ENCODE measurements at places on chromosomes 4 and X.

GRCh38 chr4:26252349-26253025 is 68.3 kb upstream of the RBPJ start:
- no peak for DNase-seq

GRCh38 chrX:44903107-44903506 is 30.1 kb downstream of the KDM6A start:
- DNase-seq: no peak

DNA sequence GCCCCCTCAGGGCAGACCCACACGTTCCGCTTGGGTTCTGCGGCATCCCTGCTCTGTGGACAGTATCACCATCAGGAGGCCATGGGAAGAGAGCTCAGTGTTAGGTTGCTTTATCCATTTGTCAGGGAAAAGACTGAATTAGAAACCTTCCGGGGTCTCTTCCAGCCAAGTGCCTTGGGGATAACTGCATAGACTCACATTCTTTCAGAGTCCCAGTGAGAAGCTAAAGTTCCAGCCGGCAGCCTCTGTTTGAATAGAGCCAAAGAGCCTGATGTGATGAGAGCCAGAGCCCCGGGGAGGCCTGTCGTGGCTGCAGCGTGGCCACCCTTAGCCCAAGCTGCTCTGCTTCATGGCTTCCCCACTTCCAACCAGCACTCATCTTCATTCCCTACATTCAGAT is 85.2 kb downstream of the FHDC1 start:
- no peak for DNase-seq

- DNase-seq: no peak
Measured at GRCh38 chrX:27555514-27555913, 34.6 kb upstream of the DCAF8L2 start.

DNA sequence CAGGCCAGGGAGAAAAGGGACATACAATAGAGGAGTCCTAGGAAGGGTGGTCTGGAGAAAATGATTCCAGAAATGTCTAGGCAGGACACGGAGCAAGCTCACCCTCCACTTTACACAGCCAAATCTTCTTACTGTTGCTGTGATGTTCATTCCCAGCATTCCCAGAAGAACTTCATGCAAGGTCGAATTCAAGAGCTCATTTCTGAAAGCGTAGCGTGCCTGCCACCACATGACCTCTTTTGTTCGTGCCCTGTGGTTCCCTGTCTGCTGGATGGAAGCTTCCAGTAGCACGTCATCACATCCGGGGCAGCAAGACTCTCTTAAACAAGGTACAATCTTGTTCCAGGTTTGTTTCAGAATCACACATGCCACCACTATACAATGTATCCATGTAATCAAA is 57.8 kb downstream of the FAM184B start:
- DNase-seq: no peak

DNA sequence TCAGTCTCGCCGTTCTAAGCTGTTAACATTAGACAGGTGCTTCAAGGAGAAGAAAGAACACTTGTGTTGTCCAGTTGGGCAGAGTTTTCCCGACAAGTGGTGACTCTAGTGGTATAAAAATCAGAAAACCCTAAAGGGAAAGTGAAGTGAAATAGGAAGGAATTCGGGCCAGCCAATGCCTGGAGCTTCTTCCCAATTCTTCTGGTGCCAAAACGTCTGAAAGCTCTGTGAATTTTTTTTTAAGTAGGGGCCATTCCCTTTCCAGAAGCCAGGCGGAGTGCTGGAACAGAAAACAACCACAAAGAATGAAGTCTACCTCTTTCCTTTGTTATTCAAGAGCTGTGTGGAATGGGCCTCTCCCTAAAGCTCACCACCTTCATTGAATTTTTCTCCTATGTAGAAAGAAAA is 43.1 kb upstream of the PPARGC1A start:
- DNase-seq: no peak

DNA sequence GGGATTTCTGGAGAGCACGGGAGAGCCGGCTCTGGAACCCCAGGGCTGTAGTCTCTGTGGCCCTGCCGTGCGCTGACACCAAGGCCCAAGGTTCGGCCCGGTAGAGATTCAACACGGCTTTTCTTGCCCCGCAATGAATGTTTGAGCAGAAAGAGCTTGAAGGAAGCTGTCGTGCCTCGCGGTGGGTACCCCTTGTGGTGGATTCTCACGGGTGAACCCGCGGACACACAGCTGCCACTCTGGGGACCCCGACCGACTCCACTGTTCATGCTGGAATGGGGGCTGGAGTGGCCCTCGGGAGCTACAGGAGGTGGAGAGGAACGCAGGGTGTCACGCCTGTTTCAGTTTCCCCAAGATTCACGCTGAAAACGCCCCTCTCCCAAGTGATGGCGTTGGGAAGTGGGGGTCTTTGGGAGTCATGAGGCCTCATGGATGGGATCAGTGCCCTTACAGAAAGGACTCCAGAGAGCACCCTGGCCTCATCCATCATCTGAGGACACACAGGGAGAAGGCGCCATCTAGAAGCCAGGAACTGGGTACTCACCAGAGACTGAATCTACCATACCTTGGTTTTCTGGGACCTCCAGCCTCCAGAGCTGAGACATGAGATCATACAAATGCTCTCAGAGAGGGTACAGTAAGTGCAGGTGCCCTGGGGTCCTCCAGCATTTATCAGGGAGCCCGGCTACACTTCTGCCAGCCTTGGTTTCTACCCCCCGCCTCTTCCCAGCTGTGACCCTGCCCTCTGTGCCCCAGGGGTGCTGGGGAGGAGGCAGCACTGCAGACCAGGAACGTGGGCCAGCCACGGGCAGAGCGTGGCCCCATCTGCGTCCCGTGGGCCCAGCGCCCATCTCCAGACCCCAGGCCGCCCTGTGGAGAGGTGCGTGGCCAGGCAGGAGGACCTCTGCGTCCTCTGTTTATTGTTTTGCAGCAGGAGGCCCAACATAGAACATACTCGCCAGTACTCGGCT is 6.4 kb downstream of the SLC25A6 start:
- DNase-seq: no peak

- no peak for DNase-seq
Measured at GRCh38 chr4:112302320-112303274, 5.4 kb downstream of the ALPK1 start.

- no peak for DNase-seq
Measured at GRCh38 chr4:152188801-152189200, 347.1 kb downstream of the FBXW7 start.

- no peak for DNase-seq
Measured at GRCh38 chrX:7270933-7271332, 123.0 kb upstream of the PUDP start.

- DNase-seq: no peak
Measured at GRCh38 chrX:153554519-153555167, 37.2 kb downstream of the ATP2B3 start.

DNA sequence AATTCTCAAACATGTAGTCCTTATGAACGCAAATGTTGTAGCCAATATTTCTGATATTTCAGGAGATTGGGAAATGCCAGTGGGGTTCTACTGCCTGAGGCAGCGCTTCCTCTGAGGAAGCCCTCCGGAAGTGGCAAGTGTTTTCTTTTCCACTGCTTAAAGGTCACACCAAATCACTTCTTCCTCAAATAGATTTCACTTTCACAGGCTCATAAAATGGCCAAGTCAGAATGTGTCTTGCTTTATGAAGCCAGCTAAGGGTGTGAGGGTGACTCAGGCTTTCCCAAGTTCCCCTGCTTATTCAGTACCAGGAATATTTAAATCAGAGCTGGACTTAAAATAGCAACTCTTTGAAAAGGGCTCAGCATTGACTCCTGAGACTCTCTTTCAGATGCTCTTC is 514.2 kb upstream of the DIPK2B start:
- no peak for DNase-seq

DNA sequence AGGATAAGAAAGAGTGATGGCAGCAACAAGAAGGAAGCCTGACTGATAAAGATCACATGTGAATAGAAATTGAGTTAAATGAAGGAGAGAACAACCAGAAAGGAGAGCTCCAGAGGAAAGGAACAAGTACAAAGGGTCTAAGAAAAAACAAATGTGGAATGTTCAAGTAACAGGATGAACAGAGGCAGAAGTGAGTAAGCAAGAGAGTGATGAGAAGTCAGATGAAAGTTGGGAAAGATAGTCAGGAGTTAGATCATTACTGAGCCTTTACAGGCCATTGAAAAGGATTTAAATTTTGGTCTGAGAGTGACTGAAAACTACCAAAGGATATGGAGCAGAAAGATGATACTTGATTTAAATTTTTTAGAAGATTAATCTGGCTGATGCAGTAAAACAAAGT is 38.1 kb downstream of the NFXL1 start:
- DNase-seq: no peak

- no peak for DNase-seq
Measured at GRCh38 chr4:163540448-163540847, 46.0 kb downstream of the TMA16 start.

DNA sequence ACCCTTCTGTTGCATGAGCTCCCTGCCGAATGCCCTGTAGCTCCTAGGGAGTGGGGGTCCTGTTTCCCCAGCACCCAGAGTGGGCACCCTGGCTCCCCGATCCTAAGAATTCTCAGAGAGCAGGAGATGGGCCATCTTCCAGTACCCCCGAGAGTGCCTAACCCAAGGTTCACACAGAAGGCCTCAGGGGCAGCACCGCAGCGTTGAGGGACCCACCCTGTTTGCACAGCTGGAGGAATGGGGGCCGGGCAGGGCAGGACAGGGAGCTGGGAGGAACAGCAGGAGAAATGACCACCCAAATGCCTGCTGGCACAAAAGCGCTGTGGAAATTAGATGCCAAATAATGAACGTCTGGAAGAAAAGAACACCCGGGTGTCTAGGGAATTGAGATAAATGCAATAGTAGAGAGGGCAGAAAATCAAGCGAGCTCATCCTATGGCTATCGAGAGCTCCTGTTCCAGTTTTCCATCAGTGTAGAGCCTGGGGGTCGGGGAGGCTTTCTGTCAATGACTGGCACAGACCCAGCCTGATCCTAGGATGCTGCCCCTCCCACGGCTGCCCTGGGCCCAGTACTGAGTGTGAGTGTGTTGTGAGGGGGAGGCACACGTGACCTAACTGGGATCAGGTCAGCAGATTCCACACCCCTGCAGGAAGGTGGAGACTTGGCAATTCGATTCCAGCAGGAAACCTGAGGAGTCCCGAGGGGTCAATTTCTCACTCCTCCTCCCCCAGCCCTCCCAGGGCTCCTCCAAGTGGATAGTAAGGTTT is 25.7 kb downstream of the SEPTIN6 start:
- no peak for DNase-seq

- DNase-seq: peak; percentile 4
Measured at GRCh38 chrX:108091878-108092291, 307 bp downstream of the ATG4A start.

DNA sequence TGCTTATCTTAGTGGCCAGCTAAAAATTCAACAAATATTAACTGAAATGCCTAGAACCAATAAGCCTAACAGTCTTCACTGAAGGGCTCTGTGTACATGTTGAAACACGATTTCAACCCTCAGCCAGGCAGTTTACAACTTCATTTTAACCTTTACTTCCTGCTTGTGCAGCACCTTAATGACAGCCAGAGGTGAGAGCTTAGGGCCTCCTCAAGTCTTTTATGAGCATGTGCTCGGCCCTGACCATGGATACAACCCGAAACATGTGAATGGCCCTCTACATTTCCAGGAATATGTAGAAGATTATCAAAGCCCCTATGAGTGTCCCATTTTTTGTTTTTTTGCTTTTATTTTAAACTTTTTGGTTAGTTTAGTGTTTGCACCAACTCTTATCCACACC is 88.3 kb downstream of the MSN start:
- no peak for DNase-seq

DNA sequence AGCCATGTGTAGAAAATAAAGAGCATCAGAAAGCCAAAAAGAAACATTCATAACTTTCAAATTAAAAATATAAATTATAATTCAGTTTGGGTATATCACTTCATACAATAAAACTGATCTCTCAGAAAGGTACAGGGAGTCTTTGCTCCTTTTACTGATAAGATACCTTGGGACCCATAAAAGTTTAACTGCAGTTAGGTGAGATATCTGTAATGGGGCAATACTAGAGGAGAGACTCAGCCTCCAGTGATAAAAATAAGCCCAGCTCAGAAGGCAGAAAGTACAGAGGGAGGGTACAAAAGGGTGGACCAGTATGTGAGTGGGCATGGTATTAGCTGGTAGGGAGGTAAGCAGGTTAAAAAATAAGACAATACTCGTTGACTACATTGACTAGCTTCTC is 180.9 kb upstream of the AGTR2 start:
- DNase-seq: no peak

- DNase-seq: no peak
Measured at GRCh38 chr4:156754832-156755570, 216.6 kb downstream of the PDGFC start.

GRCh38 chr4:57020467-57021101 is 41.9 kb downstream of the POLR2B start:
- no peak for DNase-seq
